ENCODE measurements at places on chromosomes 3 and 15. TPM values are rescaled to one million over a fixed set of nuclear protein-coding genes. Genes with fewer than 3 reads are reported as not detected.
A peak's percentile ranks its signal among the peaks of the same experiment; 100 is the strongest.

Gene ARNT2
- 1.4 TPM for total RNA-seq

DNA sequence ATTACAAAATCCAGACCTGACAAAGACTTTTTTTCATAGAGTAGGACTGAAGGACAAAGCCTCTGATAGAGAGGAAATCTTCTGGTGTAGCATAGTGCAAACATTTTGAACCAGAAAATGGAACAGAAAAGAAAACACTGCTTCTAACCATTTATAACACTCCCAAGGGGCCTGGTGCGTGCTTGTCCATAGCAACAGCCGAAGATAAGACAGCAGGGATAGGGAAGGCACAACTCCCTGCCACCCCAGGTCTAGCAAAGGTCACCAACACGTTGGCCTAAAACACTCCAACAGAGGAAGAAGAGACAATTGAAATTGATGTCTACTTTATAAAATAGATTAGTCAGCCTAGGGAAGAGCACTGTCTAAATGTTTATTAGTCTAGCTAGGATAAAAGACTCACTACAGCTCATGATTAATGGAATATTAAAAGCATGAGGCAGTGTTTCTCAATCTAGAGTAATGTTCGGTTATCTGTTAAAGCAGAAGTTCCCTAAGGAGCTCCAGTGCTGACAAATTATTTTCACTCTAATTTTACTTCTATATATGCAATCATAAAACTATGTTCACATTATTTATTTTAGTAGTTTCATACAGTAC is 145.2 kb downstream of the P3H2 start:
- DNase-seq = no peak
- H3K27me3 ChIP-seq = no peaks in the 10 kb centered on the region
- H3K36me3 ChIP-seq = no peaks in the 10 kb centered on the region
- no peaks in the 10 kb centered on the region for H3K4me1 ChIP-seq

- no peaks in the 10 kb centered on the region for H3K27me3 ChIP-seq
- peaks cover 25% of the 10 kb centered on the region for H3K4me1 ChIP-seq
- peak overlapping the region; percentile 94 for H3K27ac ChIP-seq
- peak; percentile 65 for DNase-seq
Measured at GRCh38 chr3:143972155-143972504, 507 bp downstream of the DIPK2A start.

- H3K36me3 ChIP-seq = peaks cover 9% of the 10 kb centered on the region
- H3K4me3 ChIP-seq = no peak overlapping the region
- no peak for DNase-seq
- H3K27ac ChIP-seq = no peak overlapping the region
- H3K27me3 ChIP-seq = no peaks in the 10 kb centered on the region
- no peaks in the 10 kb centered on the region for H3K4me1 ChIP-seq
Measured at GRCh38 chr15:84790676-84791075, 26.5 kb upstream of the ALPK3 start.

- no peak for DNase-seq
- no peak overlapping the region for H3K27ac ChIP-seq
- no peaks in the 10 kb centered on the region for H3K27me3 ChIP-seq
- no peak overlapping the region for H3K4me3 ChIP-seq
- H3K4me1 ChIP-seq = no peaks in the 10 kb centered on the region
Measured at GRCh38 chr3:97838393-97838792, 16.6 kb downstream of the CRYBG3 start.

DNA sequence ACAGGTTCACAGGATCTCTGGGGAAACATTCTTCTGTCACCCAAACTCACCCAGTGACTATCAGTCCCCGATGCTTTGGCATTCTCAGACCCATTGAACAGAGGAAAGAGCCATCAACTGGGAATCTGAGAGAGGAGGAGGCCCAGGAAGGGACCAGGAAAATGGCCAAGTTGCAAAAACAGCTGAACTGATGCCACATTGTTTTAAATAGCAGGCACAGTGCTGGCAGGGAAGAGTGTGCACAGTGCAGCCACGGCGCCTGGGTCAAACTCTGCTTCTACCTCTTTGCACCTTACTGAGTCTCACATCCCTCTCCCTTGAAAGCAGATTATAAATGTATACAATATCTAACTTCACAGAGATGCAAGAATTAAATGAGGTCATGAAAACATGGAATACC is 66.4 kb downstream of the SRGAP3 start:
- H3K4me3 ChIP-seq = no peak overlapping the region
- H3K27ac ChIP-seq = no peak overlapping the region
- peaks cover 30% of the 10 kb centered on the region for H3K27me3 ChIP-seq
- DNase-seq = no peak

- H3K27me3 ChIP-seq = no peaks in the 10 kb centered on the region
- no peaks in the 10 kb centered on the region for H3K36me3 ChIP-seq
- no peak overlapping the region for H3K27ac ChIP-seq
- peaks cover 10% of the 10 kb centered on the region for H3K4me1 ChIP-seq
Measured at GRCh38 chr15:41923401-41923997, 29.6 kb upstream of the SPTBN5 start.

- DNase-seq = no peak
- peaks cover 33% of the 10 kb centered on the region for H3K4me1 ChIP-seq
- no peak overlapping the region for H3K4me3 ChIP-seq
Measured at GRCh38 chr15:49236869-49237268, 66.8 kb downstream of the GALK2 start.

GRCh38 chr3:123300583-123300982 is 98.8 kb downstream of the SEC22A start:
- no peaks in the 10 kb centered on the region for H3K27me3 ChIP-seq
- no peak overlapping the region for H3K4me3 ChIP-seq
- no peaks in the 10 kb centered on the region for H3K36me3 ChIP-seq
- H3K27ac ChIP-seq = no peak overlapping the region

DNA sequence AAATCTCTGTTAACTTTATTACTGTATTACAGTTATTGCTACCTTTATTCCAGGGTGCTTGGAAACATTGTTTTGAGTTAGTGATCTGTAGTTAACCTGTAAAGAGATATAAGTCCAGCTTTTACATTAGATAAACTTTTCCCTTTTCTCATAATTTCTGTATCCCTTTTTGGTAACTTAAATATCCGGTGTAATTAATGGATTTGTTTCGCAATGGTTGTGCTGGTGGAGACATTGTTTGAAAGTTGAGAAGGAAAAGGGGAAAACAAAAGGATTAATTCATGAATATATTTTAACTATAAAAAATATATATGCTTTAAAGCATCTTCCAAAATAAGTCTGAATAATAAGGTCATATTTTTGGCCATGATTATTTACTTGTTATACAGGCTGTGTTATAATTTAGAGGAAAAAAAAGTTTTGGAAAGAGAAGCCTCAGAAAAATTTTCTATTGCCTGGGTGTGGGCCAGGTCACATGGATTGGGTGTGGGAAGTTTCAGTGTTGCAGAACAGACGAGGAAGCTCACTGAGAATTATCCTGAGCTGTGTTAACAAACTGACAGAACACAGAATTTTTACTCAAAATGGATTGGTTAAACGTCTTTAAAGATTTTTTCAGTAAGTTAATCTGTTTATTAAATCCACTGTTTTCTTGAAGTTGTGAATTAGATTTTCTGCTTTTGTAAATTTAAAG is 27.7 kb upstream of the IL20RB start:
- H3K36me3 ChIP-seq = peaks cover 4% of the 10 kb centered on the region
- H3K27me3 ChIP-seq = no peaks in the 10 kb centered on the region
- peak overlapping the region; percentile 26 for H3K4me3 ChIP-seq
- peak; percentile 77 for DNase-seq
- H3K27ac ChIP-seq = peak overlapping the region; percentile 71
- peaks cover 50% of the 10 kb centered on the region for H3K4me1 ChIP-seq

- peaks cover 36% of the 10 kb centered on the region for H3K4me1 ChIP-seq
- H3K27me3 ChIP-seq = no peaks in the 10 kb centered on the region
- no peak overlapping the region for H3K4me3 ChIP-seq
Measured at GRCh38 chr3:23987356-23987755, 42.3 kb downstream of the NR1D2 start.
